ENCODE measurements at places on chromosomes 5 and 9.

DNA sequence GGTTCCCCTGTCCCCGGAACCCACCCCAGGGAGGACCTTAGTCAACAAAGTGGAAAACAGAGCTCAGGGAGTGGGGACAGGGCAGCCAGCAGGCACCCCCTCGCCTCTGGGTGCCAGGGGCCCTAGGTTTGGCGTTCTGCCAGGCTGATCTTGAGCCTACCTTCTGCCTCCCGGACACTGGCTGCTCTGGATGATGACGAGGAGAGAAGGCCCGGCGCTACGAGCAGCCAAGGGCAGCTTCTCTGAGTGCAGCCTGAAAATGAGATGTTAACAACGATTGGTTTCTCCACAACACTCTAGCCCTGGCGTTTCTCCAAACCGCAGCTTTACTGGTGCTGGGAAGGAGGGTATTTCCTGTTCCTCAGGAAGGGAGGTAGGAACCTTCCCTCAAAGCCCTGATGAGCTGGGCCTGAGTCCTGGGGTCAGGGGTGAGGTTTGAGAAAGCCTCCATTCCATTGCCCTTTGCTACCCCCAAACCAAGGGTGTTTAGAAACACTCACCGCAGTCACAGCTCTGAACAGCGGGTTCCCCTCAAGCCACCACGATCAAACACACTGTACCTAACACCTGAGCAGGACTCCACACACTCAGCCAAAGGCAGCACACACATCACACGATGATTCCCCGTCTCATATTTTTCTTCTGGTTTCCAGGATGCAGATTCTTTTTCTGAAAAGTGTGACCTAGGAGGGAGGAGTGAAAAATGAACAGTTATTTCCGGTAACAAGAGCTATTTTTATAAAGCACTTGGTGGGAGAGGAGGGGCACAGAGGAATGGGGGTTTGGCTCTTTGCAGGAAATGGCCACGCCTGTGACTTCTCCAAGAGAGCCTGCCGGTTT is at the start of gene STING1:
TSS of gene STING1 (minus strand) at position 709 of the 840 bp plus-strand sequence. CDS start 1,054 bp downstream, outside the sequence.
- H3K27ac ChIP-seq = peak within 1 kb of the TSS; percentile 48
- peak; percentile 44 for DNase-seq
- H3K4me3 ChIP-seq = peak within 1 kb of the TSS; percentile 7
- H3K36me3 ChIP-seq = no peaks in the 10 kb centered on the region

DNA sequence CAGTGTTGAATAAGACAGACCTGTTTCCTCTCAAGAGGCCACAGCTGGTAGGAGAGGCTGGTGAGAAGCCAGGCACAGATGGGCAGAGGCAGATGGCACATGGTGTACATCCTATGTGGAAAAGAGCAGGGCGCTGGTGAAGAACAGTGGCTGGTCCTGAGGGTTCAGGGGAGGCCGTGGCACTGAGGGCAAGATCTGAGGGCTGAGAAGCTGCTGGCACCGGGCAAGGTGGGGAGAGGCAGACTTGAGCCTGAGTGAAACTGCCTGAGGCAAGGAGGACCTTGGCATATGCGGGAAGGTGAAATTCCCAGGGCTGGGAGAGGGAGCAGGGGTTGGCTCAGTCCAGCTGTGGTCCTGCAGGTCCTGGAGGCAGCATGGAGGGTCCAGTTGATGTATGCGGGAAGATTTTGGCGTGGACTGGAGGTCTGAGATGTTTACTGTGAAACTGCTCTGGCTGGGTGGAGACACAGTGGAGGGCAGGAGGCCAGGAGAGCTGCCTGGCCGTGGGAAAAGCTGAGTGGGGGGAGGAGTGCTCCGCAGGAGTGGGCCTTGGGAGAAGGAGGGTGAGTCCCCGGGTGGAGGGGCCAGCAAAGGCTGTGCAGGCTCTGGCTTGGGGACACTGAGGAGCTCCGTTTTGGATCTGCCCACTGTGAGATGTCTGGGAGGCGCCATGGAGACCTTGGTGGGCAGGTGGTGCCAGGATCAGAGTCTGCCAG is 2.6 kb downstream of the MAN1B1 start:
- H3K36me3 ChIP-seq = peaks cover 4% of the 10 kb centered on the region
- H3K4me3 ChIP-seq = no peak overlapping the region
- H3K27ac ChIP-seq = no peak overlapping the region
- no peak for DNase-seq
- peaks cover 27% of the 10 kb centered on the region for H3K4me1 ChIP-seq

DNA sequence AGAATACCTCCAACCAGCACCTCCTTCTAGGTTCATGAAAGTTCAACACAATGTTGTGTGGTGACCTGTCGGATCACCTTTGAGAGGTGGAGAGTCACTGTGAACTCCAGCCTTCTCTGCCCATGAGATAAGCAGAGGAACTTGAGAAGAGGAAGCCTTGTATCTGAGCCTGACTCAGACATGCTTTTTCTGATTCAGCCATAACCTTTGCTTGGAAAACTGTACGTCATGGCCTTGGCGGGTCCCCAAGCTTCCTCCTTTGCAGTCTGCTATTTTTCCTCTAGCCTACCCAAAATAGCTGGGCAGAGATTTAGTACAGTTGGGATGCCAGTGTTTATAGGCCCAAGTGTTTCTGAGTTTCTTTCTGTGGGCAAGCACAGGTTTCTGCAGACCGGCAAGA is 274.7 kb downstream of the CETN3 start:
- H3K36me3 ChIP-seq = no peaks in the 10 kb centered on the region
- H3K27ac ChIP-seq = no peak overlapping the region
- H3K4me3 ChIP-seq = no peak overlapping the region
- H3K27me3 ChIP-seq = no peaks in the 10 kb centered on the region
- peaks cover 11% of the 10 kb centered on the region for H3K4me1 ChIP-seq

- DNase-seq = peak; percentile 74
- no peaks in the 10 kb centered on the region for H3K36me3 ChIP-seq
- no peak overlapping the region for H3K4me3 ChIP-seq
- H3K27ac ChIP-seq = no peak overlapping the region
Measured at GRCh38 chr5:73591102-73591695, 25.7 kb downstream of the UTP15 start.

GRCh38 chr5:6719896-6720560 is 6.8 kb downstream of the TENT4A start:
- peaks cover 61% of the 10 kb centered on the region for H3K4me1 ChIP-seq
- no peak for DNase-seq
- no peaks in the 10 kb centered on the region for H3K27me3 ChIP-seq
- H3K4me3 ChIP-seq = no peak overlapping the region
- no peak overlapping the region for H3K27ac ChIP-seq

GRCh38 chr5:134240421-134240962 is 14.6 kb upstream of the PPP2CA start:
- H3K4me1 ChIP-seq = peaks cover 9% of the 10 kb centered on the region
- no peaks in the 10 kb centered on the region for H3K36me3 ChIP-seq
- no peaks in the 10 kb centered on the region for H3K27me3 ChIP-seq
- H3K27ac ChIP-seq = no peak overlapping the region

GRCh38 chr9:91374939-91375338 is 13.2 kb upstream of the AUH start:
- H3K4me3 ChIP-seq = no peak overlapping the region
- no peak overlapping the region for H3K27ac ChIP-seq
- no peaks in the 10 kb centered on the region for H3K27me3 ChIP-seq
- H3K36me3 ChIP-seq = no peaks in the 10 kb centered on the region

Measured in B cell (primary cell).